Activated CD4-positive, alpha-beta T cell treated with anti-CD3 and anti-CD28 coated beads, Interleukin-2, amount 50 U/mL, for 24 hours (primary cell): ENCODE measurements at places on chromosomes 6 and 20.

- no peak for DNase-seq
These were observed 4.2 kb downstream of the IL17A start for GRCh38 chr6:52190409-52190808.

DNA sequence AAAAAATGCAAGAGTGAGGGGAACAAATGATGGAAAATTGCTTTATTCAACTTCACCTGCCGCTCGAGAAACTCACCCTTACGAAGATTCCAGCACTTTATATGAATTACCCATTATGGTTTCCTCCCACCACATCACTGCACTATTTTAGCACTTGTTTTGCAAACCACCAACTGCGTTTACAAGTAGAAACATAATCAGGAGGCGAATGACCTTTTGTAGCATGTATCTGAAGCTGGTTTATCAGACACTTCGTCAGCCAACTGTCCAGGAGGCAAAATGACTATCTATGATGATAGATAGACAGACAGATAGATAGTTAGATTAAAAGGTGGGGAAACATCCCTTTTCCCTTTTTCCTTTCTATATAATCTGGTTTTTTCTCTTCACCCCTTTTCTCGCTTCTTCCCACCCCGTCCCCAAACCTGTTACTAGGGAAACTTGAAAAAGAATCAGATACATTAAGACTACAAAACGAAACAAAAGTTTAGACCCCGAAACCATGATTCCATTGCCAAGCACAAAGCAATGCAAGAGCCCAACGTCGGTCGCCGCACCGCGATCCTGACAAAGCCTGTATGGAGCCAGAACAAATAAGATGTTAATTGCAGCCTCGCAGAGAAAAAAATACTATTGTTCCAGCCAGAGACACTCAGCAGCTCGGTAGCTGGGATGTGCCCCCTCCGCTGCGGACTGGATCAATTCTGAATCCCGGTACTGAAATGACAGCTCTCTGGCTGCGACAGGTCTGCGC is 933 bp upstream of the ADGRB3 start:
- DNase-seq = no peak

GRCh38 chr20:1345030-1345755 is 16.3 kb upstream of the SDCBP2 start:
- no peak for DNase-seq

DNA sequence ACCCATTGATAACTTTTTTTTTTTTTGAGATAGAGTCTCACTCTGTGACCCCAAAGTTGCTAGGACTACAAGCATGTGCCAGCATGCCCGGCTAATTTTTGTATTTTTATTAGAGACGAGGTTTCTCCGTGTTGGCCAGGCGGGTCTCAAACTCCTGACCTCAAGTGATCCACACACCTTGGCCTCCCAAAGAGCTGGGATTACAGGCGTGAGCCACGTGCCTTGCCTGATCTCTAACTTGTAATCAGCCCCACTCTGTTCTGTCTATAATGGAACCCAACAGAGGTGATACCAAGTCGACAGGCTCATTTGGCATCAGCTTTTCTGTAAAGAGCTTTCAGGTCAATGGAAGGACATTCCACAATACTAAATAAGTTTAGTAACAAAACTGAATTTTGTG is 99.4 kb downstream of the HFE start:
- DNase-seq = no peak

DNA sequence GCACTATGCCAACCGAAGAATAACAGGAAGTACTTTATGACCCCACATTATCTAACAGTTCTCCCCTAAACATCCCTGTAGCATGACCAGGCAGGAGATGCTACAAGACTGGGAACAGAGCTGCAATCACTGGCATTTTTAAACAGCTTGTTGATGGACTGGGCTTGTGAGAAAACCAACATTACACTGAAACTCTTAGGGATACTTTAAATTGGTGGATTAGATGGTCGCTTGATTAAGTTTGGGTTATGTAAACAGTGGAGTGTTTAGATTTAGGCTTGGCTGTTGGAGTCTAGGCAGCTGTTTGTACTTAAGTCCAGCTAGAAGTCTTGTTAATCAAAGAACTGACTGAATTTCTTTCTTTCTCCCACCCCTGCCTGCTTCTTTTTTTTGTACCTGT is 234.1 kb upstream of the BMP2 start:
- DNase-seq = no peak

DNA sequence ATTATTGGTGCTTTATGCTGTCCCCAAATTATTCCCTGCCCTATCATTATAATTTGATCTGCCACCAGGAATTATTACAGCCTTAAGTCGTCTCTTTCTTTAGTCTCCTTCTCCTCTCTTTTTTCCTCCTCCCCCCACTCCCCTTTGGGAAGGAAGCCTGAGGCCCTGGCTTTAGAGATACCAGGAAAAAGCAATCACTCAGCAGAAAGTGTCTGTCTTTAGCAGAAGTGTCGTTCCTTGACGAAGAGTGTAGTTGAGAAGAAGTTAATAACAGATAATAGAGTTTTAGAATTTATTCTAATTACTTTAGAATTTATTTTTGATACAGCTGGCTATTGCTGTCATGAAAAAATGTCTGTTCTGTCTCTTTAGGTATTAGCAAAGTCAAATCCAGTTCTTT is 16.5 kb downstream of the LIN28B start:
- no peak for DNase-seq

DNA sequence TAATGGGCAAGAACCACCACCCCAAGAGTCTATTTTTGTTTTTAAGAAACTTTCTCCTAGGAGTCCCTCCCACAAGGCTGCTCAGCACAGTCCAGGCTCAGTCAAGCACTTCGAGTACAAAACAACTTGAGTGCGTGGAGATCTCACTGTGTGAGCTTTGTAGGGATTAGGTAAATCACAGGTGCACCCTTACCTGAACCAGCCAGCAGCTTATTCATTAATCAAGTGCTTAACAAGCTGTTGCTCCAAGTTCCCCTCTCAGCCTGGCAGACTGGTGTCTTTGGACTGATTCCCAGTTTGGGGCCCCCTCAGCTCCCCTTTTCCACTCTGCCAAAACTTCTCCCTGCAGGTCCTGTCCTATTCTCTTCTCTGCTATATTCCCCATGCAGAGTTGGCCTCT is 133.1 kb downstream of the LY86 start:
- DNase-seq = no peak

DNA sequence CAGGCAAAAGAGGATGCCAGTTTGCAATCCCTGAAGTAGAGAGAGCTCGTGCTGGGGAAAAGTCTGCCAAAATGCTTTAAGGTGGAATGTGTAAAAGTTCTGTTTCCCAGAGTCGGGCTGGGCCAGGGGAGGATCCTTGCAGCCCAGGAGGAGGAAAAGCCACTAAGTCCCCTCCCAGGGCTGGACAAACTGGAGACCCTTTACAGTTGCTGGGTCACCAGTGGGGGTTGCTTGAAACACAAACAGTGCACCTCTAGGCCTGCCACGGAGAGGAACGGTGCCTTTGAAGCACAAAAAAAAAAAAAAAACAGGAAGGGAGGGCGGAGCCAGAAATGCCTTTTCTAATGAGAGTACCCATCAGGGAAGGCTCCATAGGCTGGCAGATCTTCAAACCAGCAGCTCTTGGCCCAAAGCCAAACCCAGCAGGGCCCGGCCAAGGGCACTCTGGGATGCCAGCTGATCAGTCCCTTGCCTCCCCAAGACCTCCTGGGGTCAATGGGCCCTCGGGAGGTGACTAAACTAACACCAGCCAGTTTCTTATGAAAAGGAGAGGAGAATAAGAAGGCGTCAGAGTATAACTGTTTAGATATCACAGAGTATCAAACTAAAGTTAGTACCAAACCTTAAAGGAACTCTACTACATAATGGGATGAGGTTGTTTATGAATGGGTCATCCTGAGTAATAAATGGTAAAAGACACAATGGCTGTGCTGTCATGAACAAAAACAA is 23.7 kb downstream of the HLA-A start:
- no peak for DNase-seq
